HuH-7.5 (cell line): ENCODE measurements at places on chromosomes 12 and 14.

- no peak for DNase-seq
Observed at GRCh38 chr12:74896186-74896585, 313.5 kb downstream of the KCNC2 start.

DNA sequence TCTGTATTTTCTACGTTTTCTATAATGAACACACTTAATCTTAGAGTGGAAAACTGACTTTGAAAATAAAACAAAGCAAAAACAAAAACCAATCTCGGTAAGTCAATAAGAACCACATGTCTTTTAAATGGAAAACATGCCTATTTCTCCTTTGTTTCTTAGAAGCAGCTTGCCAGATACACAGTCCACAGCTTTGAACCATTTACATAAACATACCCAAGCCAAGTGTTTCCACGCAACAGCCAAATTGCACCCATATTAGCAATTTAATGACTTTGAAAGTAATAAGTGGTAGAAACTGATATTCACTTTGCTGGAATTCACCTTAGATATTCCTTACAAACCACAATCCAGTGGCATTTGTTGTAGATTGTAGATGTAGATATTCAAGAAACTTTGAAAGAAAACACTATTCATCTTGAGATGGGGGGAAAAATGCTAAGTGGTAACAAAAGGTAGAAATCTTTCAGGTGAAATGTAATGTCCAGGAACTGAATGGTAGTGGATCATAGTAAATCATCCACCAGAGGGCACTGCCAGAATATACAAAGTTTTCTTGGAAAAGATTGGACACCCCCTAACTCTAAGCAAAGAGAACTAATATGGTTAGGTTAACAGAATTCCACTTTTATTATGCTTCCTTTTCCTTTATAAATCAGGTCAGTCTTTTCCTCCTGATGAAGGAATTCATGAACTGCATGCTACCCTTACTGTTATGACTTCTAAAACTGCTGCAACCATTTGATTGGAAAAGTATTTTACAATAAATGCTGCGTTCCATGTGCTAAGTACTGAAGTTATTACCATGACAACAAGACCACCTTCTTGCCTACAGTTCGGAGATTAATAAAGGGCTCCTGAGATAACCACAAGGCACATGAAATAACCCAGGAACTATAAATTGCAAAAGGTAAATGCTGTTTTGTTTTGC is 69.8 kb downstream of the RERG start:
- no peak for DNase-seq

DNA sequence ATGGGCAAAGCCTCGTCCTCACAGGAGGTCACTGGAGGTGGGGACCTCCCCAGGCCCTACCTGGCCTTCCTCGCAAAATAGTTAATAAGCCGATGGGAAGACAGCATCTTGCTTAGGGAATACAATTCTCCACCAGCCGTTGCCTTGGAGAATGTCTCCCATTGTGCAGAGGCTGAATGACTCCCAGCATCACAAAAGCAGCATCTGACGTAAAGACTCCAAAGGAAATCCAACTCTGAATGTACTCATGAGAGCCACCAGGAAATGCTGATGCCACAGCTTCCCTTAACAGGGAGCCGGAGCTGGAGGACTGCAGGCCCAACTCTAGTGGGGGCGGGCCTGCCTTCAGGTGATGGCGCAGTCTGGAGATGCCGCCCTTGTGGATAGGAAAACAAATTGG is 15.5 kb downstream of the CCDC63 start:
- no peak for DNase-seq

GRCh38 chr14:68623826-68624225 is 169.0 kb downstream of the ZFP36L1 start:
- no peak for DNase-seq
